ENCODE measurements at places on chromosomes 4 and X. TPM values are rescaled to one million over a fixed set of nuclear protein-coding genes. Genes with fewer than 3 reads are reported as not detected.

COL4A6 gene
- polyA plus RNA-seq, result 13.6 TPM

CSN3 gene
- not detected for polyA plus RNA-seq

GALNTL6 gene
- polyA plus RNA-seq, result 0.70 TPM

USP26 gene
- not detected for polyA plus RNA-seq

CT45A3 gene
- not detected for polyA plus RNA-seq

CCDC120 gene
- polyA plus RNA-seq, result 16.8 TPM

IL13RA2 gene
- 1.8 TPM for polyA plus RNA-seq

STOX2 gene
- polyA plus RNA-seq, result 13.2 TPM

F11 gene
- 5.1 TPM for polyA plus RNA-seq

P2RY8 gene
- 1.2 TPM for polyA plus RNA-seq

CXXC4 gene
- polyA plus RNA-seq, result 6.9 TPM

AFF1 gene
- 57.9 TPM for polyA plus RNA-seq

SPRY1 gene
- 86.0 TPM for polyA plus RNA-seq

TMSB15A gene
- 70.0 TPM for polyA plus RNA-seq

RAB33B gene
- polyA plus RNA-seq, result 8.8 TPM

N4BP2 gene
- 18.0 TPM for polyA plus RNA-seq

SLC7A11 gene
- polyA plus RNA-seq, result 2.1 TPM

KLB gene
- polyA plus RNA-seq, result 0.18 TPM

VSIG1 gene
- polyA plus RNA-seq, result 1.0 TPM

ZDHHC15 gene
- polyA plus RNA-seq, result 5.5 TPM

TREX2 gene
- 0.54 TPM for polyA plus RNA-seq

ART3 gene
- polyA plus RNA-seq, result 0.86 TPM

PCDH19 gene
- polyA plus RNA-seq, result 2.8 TPM

IL2 gene
- polyA plus RNA-seq, result not detected

SHOX gene
- 0.30 TPM for polyA plus RNA-seq

SYTL4 gene
- 21.8 TPM for polyA plus RNA-seq

SHISA3 gene
- polyA plus RNA-seq, result 97.1 TPM

NXF2 gene
- 0.67 TPM for polyA plus RNA-seq

CTAG1B gene
- polyA plus RNA-seq, result not detected

GAGE12J gene
- polyA plus RNA-seq, result not detected

GRIA2 gene
- 0.88 TPM for polyA plus RNA-seq

CXorf49 gene
- not detected for polyA plus RNA-seq

RUFY3 gene
- polyA plus RNA-seq, result 186 TPM

ATP8A1 gene
- 24.7 TPM for polyA plus RNA-seq

ADH6 gene
- 34.6 TPM for polyA plus RNA-seq

PABPC1L2A gene
- 0.08 TPM for polyA plus RNA-seq

PARM1 gene
- 52.3 TPM for polyA plus RNA-seq

All from renal pelvis (tissue), 12 donors.